Frontal cortex (tissue), 4 donors: ENCODE measurements at places on chromosomes 5 and 9.

DNA sequence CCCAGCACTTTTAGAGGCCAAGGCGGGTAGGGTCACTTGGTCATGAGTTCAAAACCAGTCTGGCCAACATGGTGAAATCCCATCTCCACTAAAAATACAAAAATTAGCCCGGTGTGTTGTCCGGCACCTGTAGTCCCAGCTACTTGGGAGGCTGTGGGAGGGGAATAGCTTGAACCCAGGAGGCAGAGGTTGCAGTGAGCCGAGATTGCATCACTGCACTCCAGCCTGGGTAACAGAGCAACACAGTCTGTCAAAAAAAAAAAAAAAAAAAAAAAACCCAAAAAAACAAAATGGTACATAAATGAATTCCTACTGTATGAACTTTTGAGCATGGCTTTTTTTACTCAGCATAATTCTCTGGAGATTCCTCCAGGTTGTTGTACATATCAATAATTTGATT lies 37.6 kb upstream of the PCAT7 start:
- no peak for DNase-seq

- no peak for DNase-seq
Measured at GRCh38 chr5:71734141-71734540, 15.1 kb downstream of the CARTPT start.

GRCh38 chr5:75672616-75673015 lies 44.6 kb downstream of the POC5 start:
- no peak for DNase-seq

DNA sequence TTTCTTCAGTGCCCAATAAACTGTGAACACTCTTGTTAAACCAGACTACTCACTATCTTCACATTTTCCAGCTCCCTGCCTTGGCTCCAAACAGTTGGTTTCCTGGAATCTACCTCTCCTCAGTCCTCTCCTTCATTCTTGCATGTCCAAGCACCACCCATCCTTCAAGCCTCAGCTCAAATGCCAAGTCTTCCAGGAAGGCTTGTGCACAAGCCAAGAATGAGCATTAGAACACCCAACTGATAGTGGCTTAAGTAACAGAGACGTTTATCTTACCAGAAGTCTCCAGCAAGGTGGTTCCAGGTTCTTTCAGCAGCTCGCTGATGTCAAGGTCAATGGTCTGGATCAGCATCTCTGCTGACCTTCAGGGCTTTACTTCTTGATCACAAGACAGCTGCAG lies 60.1 kb downstream of the PTPDC1 start:
- DNase-seq = no peak

GRCh38 chr5:136686192-136686872 lies 321.0 kb upstream of the TRPC7 start:
- DNase-seq = no peak

DNA sequence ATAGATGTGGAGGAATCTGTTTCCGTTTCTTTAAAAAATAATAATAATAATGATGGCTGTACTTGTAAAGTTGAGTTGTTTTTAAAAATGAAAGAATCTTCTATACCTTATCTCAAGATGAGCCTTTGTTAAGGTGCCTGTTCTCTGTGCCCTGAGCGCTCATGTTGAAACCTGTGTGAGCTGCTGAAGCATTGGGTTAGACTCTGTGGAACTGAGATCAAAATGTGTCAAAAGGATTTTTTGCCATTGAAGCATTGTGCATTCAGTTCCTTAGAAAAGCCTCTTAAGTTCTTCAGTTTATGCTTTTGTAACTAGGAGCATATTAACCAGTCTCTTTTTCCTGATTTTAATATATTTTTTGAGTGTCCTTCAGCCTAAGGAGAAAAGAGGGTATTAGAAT lies 67.7 kb downstream of the NUP214 start:
- no peak for DNase-seq

GRCh38 chr9:98031935-98032334 lies 24.6 kb upstream of the NANS start:
- DNase-seq = no peak

- DNase-seq = no peak
Measured at GRCh38 chr5:72066705-72067107, 40.6 kb upstream of the MAP1B start.

GRCh38 chr5:160699301-160699700 lies 152.7 kb downstream of the ATP10B start:
- DNase-seq = no peak

- no peak for DNase-seq
Measured at GRCh38 chr5:153515301-153515700, 24.8 kb downstream of the GRIA1 start.

GRCh38 chr5:9549941-9550340 lies 4.1 kb upstream of the SEMA5A start:
- no peak for DNase-seq

DNA sequence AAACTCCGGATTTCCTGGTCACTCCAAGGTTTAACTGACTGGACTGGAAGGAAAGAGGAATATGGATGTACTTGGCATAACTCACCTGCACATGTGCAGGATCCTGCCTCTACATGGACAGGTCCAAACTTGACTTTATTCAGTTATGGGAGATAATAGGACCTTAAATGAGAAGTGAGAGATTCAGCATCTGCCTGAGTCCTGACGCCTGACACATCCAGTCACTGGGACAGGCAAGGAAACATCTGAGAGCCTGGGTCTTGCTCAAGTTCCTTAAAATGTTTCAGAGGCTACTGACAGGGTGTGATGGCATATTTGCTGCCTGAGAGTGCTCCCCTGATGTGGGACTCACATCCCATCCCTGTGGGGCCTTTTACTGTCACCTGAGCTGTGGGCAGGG lies 34.9 kb downstream of the ZNF354A start:
- no peak for DNase-seq

GRCh38 chr9:104923289-104923688 lies 4.7 kb downstream of the ABCA1 start:
- DNase-seq = no peak

DNA sequence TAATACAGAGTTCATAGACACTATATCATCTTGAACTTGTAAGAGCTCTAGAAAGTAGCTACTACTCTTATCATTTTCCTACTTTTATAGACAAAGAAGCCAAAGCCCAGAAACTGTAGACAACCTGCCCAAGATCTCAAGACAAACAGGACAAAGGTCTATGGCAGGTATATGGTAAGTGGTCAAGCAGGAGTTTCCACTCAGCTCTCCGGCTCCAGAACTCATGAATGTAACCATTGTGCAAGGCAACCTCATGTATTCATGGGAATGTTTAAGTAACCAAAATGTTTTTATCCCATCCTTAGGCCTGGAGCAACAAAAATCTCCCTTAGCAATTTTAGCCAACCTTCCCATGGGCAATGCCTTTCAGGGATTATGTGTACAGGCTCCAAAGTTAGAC lies 163.4 kb upstream of the PUM3 start:
- DNase-seq = no peak

GRCh38 chr9:138071292-138071691 lies 193.7 kb downstream of the CACNA1B start:
- DNase-seq = no peak

- DNase-seq = no peak
Measured at GRCh38 chr5:171790408-171790807, 4.8 kb downstream of the SMIM23 start.

DNA sequence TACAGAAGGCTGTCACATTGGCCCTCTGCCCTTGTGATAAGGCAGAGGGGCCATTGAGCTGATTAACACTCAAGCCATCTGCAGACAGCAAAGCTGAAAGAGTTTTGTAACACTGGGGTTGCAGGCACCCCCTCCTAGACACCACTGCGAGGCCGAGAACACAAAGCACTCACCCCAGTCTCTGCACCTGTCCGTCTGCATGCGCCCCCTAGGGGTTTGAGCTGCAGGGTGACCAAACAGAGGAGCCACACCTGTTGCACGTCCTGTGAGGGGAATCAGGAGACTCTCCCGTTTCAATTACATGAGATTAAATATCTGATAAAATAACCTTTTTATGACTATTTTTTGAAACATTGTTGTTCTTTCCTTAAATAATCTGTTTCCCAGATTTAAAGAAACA lies 1180.4 kb downstream of the CDH9 start:
- DNase-seq = no peak

GRCh38 chr9:37955781-37956422 lies 52.0 kb upstream of the SLC25A51 start:
- no peak for DNase-seq

DNA sequence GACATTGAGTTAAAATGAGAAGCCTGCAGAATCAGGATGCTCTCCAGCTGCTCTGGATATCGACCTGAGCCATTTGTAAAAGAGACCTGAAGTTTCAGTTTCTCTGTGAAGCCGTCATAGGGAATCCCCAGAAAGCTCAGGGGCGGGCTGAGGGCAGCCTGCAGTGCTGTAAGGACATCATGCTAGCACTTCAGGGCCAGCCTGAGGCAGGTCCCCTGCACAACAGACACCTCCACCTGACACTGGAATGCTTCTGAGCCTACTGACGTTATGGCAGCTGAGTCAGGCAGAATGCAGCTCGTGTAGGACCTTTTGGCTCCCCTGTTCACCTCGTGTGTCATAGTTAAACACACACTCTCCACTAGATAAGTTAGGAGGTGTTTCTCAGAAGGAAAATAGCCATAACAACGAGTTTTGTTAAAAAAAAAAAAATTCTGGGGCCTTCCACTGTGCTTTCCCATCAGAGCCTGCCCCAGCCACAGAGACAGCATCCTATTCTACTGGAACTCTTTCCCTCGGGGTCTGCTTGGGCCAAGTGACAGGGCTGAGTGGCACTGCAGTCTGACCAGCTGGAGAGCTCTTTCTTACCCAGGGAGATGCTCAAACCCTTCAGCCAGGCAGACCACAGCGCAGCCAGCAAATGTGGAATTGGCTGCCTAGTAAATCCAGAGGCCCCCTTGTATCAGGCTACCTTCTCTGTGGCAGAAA lies 354.9 kb downstream of the DIRAS2 start:
- DNase-seq = no peak

DNA sequence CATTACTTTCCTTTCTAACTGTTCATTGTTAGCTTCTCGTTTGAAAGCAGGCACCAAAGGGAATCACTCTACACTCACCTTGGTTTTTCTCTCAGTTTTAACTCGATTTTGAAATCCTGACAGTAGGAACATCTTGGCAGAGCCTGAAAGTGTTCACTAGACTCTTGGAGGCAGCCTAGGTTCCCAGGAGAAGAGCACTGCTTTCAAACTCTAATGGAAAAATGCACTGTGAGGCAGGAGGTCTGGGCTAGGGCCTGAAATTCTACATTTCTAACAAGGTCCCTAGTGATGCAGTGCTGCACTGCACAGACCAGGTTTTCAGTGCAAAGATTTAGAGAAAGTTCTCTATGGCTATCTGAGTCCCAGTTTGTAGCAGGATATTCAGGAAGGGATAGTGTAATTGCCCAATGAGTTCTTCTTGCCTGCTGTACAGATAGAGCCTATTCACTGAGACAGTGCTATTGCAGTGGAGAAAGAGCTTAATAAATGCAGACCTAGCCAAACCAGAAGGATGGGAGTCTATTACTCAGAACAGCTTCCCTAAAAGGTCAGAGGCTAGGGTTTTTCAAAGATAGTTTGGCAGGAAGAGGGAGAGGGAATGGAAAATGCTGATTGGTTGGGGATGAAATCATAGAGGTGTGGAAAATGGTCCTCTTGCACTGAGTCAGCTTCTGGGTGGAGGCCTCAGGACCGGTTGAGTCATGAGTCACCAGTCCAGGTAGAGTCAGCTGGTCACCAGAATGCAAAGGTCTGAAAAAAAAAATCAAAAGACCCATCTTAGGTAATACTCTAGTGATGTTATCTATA lies 153.9 kb downstream of the GPBP1 start:
- DNase-seq = no peak

DNA sequence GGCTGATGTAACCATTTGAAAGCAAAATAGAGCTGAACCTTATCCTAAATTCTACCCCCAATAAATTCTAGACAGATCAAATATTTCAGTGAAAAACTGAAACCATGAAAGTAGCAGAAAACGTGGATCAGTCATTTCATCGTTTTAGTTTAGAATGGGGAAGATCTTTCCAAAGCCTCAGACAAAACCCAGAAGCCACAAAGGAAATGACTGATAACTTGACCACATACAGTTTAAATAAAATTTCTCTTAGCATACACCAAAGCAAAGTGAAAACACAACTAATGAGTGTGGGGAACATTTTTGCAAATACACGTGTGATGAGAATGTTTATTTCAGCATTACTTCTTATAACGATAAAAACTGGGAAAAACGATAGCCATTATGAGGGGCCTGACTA lies 284.8 kb downstream of the ADGRV1 start:
- DNase-seq = no peak

- DNase-seq = no peak
Measured at GRCh38 chr5:52777186-52777585, 10.5 kb upstream of the ITGA1 start.

DNA sequence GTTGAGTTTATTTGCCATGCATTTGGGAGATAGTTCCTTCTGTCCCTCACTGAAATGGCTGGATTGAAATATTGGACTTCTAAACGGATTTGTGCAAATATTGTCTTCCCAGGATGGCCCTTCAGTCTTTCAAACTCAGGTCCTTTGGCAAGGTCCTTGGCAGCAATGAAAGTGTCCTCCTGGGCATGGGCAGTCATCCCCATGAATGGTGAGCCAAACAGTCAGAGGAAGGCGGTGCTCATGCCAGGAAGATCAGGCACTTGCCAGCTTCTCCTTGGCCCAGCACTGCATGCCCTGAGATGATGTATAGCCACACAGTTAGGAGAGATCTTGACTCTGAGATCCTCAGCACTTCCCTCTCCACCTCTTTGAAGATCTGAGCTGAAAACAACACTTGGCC lies 221.4 kb upstream of the KLF4 start:
- no peak for DNase-seq

DNA sequence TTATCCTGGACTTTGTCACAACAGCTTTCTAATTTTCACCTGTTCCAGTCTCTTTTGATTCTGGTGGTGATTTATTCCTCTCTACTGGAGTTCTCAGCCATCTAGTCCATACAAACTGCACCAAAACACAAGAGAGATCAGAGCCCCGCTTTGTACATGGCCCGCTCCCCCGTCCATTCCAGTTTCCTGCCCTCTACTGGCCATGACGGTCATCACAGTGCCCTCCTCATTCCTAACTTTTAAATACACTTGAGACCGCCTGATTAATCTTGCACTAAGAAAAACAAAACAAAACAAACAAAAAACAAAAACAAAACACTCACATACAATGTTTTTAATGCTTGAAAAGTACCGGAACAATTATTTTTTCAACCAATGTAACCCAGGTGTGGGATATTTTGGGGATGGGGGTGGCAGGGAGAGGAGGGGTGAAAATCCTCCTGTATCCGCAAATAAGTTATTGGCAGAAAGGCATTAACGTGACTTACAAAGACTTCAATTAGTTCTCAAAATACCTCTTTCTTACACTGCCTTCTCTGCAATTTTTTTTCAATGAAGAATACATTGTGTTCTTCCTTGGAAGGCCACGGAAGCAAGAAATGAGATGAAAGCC lies 84.8 kb upstream of the PAM start:
- no peak for DNase-seq
